Fibroblast of skin of back (primary cell): ENCODE measurements at places on chromosomes 2 and 18.

- peak; percentile 88 for DNase-seq
These were observed 154.7 kb upstream of the HS6ST1 start for GRCh38 chr2:128473175-128474035.

GRCh38 chr18:37222999-37223378 is 342.6 kb downstream of the CELF4 start:
- DNase-seq: no peak

GRCh38 chr2:66682476-66682875 is 247.6 kb downstream of the MEIS1 start:
- DNase-seq: no peak

- DNase-seq: no peak
These were observed 301.2 kb downstream of the LRATD1 start for GRCh38 chr2:14933753-14934152.

- no peak for DNase-seq
These were observed 168.3 kb upstream of the VRK2 start for GRCh38 chr2:57878171-57878865.

DNA sequence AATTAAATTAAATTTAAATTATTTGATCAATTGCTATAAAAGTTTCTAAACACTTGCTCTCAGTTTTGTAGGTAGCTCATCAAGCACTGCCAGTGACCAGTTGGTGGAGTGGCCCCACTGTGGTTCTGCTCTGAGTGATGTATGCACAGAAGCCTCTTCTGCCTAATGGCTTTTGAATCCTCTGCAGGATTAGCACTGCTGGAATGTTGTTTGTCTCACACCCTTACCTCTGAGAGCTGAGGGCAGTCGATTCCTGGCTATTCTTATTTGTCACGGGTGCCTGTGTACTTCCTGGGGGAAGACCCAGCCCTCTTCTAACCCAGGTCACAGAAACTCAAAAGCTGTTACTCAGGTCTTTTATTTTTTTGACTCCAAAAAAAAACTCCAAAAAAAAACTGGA is 9.5 kb downstream of the CAPN14 start:
- DNase-seq: no peak

DNA sequence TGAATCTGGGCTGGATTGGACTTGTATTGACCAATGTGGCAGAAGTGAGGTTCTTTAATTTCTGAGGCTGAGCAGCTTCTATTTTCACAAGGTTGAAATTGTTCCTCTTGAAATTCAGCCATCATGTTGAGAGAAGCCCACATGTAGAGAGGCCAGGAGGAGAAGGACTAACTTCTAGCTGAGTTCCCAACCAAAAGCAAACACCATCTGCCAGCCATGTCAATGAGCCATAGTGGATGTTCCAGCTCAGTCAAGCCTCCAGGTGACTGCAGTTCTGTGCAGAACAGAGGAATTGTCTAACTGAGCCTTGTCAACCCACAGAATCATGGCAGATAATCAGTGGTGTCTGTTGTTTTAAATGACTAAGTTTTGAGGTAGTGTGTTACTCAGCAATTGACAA is 110.6 kb upstream of the ACVR1 start:
- no peak for DNase-seq

DNA sequence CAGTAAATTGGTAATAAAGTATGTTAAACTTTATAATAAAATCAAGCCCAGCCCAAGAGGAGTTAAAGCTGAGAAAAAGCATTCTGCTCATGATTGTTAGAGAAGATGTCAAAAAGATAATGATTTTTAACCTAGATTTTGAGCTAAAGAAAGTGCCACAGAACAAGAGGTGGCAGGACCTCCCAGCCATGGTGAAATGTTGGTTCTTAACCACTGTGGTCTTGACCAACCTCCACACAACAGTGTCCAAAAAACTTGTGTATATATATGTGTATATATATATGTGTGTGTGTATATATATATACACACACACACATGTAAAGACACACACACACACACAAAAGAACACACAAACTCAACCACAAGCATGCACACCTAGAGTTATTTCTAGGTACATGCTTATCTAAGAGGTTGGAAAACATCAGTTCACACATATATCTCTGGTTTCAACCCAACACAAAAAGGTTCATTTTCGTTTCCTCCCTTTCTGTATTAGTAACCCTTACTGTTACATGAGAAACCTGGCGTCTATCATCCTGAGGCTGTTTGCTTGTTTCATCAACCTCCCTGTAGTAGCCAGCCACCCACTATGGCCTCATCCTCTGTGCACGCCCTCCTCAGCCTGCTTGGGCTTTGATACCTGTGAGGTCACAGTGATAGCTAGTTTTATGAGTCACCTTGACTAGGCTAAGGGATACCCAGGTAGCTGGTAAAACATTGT is 631.8 kb upstream of the ID2 start:
- no peak for DNase-seq

DNA sequence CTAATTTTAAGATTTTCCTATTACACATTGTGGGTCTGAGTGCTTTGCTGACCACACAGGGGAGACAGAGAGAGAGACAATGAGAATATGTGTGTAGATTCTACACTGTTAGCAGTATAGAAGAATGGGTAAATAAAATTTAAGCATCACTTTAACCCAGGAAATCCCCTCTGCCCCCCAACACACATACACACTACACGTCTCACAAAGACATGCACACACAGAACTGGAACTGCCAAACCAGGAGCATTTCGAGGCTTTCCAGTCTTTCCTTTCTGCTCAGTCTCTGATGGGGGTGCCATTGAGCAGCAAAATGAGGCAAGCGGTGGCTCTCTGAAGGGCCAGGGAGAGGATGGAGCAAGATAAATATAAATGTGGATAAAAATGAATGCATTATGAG is 2.5 kb downstream of the MERTK start:
- peak; percentile 33 for DNase-seq

GRCh38 chr2:189579585-189580186 is 900 bp downstream of the SLC40A1 start:
- DNase-seq: no peak

GRCh38 chr18:39564716-39565115 is 1999.1 kb upstream of the CELF4 start:
- DNase-seq: no peak

GRCh38 chr2:45316576-45317338 is 294.3 kb downstream of the SRBD1 start:
- no peak for DNase-seq

GRCh38 chr2:112277596-112278220 is 2.3 kb downstream of the ZC3H6 start:
- DNase-seq: no peak

DNA sequence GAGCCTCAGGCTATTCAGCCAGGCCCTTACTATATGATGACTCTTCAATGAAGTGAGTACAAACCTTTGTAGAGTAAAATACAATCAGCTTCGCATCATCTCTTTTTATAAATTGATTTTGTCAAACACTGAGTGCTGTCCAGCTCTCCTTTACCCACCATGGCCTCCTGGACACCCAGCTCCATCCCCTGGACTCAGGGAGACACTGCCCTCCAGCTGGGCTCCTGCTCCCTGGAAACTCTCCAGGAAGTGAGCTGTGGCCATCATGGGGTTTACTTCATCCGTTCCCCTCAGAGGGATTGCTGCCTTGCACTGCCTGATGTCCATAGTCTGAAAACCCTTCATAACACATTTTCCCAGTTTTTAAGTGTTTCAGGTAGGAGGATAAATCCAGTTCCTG is 82.5 kb upstream of the XIRP2 start:
- DNase-seq: no peak

DNA sequence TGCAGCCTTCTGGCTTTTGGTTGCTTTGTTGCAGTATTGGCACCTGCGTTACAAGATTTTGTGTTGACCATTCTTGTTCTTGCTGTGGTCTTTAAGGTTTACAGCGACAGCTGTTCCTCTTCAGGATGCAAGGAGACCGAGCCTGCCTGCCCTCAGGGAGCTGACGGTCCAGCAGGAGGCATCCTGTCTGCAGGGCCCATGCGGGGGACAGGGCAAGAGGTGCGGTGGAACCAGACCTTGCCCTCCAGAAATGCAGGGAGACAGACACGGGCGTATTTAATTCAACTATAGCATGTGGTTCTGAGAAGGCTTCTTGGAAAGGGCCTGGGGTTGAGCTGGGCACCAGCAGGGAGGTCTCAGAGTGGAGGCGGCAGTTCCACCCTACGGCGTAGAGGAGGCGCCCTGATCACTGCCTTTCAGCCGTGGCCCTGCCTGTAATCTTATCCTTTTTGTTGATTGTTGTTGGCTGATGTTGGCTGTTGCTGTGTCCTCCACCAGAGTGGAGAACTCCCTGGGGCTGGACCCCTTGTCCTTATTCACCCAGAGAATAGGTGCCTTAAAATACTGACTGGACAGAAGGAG is 71.7 kb downstream of the HPCAL1 start:
- DNase-seq: no peak
